ENCODE measurements at places on chromosomes 16 and 17.

- DNase-seq = no peak
Measured at GRCh38 chr16:22634954-22635353, 124.3 kb downstream of the NPIPB5 start.

GRCh38 chr17:30221346-30221745, 14.2 kb downstream of the SLC6A4 start:
- DNase-seq = no peak

- peak; percentile 21 for DNase-seq
Measured at GRCh38 chr16:31529108-31529936, 1.6 kb downstream of the AHSP start.

- no peak for DNase-seq
Measured at GRCh38 chr16:85905110-85906095, 6.4 kb downstream of the IRF8 start.

- no peak for DNase-seq
Measured at GRCh38 chr17:62692721-62693431, 65.4 kb downstream of the MRC2 start.

DNA sequence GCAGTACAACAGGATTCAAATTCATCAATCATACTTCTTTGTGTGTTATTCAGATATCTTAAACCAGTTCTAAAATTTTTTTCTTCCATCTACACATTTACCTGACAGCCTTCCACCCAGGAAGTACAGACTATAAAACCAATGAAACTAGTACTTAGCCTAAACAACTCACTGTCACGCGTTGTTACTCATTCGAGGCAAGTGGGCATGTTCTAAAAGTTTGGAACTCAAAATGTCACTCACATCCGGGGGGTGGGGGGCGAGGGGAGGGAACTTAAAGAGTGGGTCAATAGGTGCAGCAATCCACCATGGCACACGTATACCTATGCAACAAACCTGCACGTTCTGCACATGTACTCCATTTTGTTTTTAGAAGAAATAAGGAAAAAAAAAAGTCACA, 90.4 kb upstream of the PLEKHM1 start:
- no peak for DNase-seq

DNA sequence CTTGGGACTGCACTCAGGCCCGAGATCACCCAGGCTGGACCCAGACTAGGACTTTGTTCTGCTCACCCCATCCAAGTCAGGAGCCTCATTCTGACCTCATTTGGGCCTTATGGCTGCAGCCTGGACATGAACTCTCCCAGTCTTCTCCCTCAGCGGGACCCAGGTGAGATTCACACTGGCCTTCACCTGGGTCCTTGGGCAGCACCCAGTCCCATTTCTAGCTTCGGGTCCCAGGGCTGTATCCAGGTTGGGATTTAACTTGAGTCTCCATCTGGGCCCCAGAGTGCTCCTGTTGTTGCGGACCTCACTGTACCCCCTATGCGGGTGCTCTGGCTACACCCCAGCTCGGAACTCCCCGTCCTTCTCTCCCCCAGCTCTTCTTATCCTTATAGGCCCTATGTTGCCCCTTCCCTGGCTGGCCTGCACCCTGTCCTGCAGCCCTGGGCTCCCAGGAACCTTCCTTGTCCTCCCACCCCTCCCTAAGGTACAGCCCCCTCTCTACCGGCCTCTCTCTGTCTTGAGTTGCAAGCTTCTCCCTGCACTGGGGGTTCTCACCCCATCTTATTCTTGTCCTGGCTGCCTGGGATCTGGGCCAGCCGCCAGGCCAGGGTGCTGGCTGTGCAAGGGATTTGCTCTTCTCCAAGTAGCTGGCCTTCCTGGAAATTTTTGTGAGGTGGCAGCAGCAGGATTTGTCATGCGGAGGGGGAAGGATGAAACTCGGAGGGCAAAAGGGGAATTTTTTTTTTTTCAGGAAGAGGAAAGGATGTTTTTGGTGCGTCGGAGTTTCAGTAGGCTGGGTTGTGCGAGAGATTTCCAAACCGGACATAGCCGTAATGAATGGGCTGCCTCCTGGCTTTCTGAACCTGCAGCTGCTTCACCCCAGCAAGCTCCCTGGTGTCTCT, 904 bp downstream of the MAP2K3 start:
- no peak for DNase-seq

GRCh38 chr16:13911871-13912270, 8.1 kb upstream of the ERCC4 start:
- DNase-seq = no peak

GRCh38 chr16:46885960-46886763, 2.0 kb downstream of the GPT2 start:
- no peak for DNase-seq

- no peak for DNase-seq
Measured at GRCh38 chr16:78106686-78107085, 7.2 kb downstream of the WWOX start.

DNA sequence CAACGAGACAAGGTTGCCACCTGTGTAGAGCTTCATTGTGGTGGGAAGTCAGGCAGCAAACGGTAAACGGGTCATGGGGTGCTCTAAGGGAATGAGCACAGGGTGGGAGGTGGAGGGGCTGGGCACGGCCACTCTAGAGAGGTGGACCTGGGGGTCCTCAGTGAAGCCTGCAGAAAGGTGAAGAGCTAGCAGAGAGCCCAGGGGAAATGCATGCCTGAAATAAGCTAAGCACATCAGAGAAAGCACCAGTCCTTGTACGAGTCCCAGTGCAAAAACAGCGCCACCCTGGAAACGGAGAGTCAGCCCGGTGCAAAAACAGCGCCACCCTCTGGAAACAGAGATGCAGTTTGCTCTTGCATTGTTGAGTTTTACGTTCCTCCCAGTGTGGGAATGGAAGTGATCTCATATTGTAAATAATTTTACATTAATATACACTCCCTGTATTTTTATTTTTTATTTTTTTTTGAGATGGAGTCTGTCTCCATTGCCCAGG, 65.0 kb downstream of the TBC1D16 start:
- DNase-seq = peak; percentile 45

DNA sequence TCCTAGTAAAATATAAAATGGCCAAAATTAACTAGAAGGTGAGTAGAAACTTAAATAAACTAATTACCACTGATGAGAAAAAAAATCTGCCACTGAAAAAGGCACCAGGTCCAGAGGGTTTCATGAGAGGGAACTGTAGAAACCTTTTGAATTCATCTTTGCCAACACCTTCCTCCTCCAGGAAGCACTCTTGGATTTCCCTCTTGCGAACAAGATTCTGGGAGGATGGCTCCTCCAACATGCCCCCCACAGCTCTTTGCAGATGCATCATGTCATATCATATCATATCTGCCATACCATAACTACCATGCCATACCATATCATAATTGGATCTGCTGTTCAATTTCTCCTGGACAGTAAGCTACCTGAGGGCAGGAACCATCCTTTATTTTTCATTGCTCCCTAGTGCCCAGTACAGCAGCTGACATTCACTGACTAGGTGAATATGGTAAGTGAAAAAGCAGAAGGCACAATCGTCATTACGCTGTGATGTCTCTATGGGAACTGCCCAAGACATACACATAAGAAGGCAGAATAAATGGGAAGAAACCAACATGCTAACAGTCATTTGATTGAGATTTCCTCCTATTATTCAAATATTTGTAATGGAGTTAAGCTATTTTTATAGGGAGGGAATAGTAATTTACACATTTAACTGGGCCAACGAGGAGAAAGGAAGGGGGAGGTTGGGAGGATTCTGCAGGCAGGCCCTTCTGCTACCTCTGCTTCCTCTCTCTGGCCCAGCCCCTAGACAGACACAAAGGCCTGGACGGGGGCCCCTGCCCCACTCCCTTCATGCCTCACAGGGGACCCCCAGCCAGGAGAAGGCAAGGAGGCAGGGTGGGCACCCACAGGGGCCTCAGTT, 110.1 kb upstream of the SMURF2 start:
- no peak for DNase-seq

DNA sequence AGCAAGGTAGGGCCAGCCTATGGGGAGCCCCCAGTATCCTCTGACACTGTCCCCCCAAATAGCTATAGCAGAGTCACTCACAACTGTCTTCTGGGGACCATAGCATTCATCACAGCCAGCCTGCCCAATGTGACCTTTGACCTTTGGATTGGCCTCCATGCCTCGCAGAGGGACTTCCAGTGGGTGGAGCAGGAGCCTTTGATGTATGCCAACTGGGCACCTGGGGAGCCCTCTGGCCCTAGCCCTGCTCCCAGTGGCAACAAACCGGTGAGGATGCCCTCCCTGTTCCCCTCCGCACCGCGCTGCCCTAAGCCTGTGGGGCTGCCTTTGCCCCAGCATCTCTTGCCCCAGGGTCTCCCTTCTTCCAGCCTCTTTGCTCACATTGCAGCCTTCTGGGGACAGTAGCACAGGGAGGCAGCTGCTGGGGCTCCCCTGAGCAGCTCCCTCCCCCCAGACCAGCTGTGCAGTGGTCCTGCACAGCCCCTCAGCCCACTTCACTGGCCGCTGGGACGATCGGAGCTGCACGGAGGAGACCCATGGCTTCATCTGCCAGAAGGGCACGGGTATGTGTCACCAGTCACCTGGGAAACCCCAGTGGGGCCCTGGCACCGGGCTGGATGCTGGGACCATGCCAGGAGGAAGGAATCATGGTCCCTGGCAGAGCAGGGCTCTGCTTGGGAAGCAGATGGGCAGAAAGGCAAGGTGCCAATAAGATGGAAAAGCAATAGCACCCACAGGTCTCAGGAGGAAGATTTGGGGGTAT, 61.1 kb downstream of the MRC2 start:
- DNase-seq = no peak

- DNase-seq = peak; percentile 6
Measured at GRCh38 chr16:47037396-47037745, 63.9 kb upstream of the DNAJA2 start.

Measured in T-cell (primary cell).